ENCODE measurements at places on chromosomes 3 and 15. TPM values are rescaled to one million over a fixed set of nuclear protein-coding genes. Genes with fewer than 3 reads are reported as not detected.

FBXO40 gene
- 0.08 TPM for polyA plus RNA-seq

RASGRP1 gene
- 85.9 TPM for polyA plus RNA-seq

IQCB1 gene
- polyA plus RNA-seq = 18.7 TPM

CCR8 gene
- 5.6 TPM for polyA plus RNA-seq

LRRC31 gene
- not detected for polyA plus RNA-seq

CCR1 gene
- 0.10 TPM for polyA plus RNA-seq

KNSTRN gene
- polyA plus RNA-seq = 1.0 TPM

HRG gene
- polyA plus RNA-seq = not detected

CFAP91 gene
- polyA plus RNA-seq = not detected

DUOXA2 gene
- not detected for polyA plus RNA-seq

SEC11A gene
- polyA plus RNA-seq = 129 TPM

LIPH gene
- polyA plus RNA-seq = not detected

TPRG1 gene
- 11.0 TPM for polyA plus RNA-seq

TFG gene
- 50.8 TPM for polyA plus RNA-seq
